ENCODE measurements at places on chromosomes 5 and 9.

- DNase-seq, result no peak
These were observed 547.4 kb downstream of the TLE1 start for GRCh38 chr9:81141961-81142360.

GRCh38 chr5:39225405-39226099, 6.2 kb upstream of the FYB1 start:
- no peak for DNase-seq

- no peak for DNase-seq
These were observed 1.6 kb downstream of the IRX4 start for GRCh38 chr5:1881098-1881572.

GRCh38 chr5:4043135-4043534, 447.5 kb downstream of the IRX1 start:
- no peak for DNase-seq

- DNase-seq, result no peak
These were observed 342.8 kb downstream of the EBF1 start for GRCh38 chr5:158756871-158757270.

GRCh38 chr9:126531035-126531571, 82.6 kb upstream of the LMX1B start:
- DNase-seq, result no peak

DNA sequence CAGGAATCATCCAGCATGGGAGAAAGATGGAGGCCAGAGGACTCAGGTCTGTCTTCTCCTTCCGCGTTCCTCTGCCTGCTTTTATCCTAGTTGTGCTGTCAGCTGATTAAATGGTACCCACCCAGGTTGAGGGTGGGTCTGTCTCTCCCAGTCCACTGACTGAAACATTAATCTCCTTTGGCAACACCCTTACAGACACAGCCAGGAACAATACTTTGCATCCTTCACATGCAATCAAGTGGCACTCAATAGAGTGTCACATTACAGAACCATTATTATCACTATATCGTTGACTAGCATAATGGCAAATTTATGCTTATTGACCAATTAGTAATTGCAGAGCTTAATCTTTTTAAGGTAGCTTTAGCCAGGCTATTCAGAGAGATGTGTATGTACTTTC, 64.8 kb downstream of the UNC13B start:
- DNase-seq, result no peak

GRCh38 chr5:10049858-10050455, 199.7 kb downstream of the ATPSCKMT start:
- no peak for DNase-seq

- DNase-seq, result no peak
These were observed 45.4 kb downstream of the TMEM252 start for GRCh38 chr9:68495247-68495646.

DNA sequence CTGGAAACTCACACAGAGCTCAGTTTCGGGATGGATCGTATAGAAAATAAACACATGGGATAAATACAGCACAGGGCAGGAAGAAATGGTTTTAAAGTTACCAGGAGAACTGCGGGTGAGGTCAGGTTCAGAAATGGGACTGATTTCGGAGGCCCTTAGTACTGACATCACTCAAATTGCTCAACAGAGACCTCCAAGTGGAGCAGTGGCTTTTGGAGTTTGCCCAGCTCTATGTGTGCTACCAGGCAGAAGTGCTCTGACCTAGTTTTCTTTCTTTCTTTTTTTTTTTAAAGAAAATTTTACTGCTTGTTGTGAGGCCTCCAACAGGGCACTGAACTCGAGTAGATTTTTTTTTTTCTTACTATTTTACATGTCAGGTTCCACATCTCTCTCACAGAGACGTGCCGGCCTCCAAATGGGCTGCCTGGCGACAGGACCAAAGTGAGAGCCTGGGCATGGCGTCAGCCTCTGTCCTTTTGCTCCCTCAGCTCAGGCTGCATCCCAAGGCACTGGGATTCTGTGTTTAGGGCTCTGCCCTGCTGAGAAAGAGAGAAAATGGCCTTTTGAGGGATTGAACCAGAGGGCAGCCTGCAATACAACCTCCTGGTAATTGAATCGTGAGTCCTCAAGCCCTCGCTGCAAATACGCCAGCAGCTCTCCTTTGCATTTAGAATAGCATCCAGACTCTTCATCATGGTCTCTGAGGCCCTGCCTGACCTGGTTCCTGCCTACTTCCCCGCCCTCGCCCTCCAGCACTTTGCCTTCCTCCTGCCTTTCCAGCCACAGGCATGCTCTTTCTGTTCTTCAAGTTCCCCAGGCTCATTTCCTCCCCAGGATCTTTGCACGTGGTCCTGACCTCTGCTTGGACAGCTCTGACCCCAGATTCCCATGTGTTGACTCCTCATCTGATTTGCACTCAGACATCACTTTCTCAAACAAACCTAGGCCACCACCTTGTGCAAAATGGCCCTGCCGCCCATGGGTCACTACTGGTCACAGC, 173.5 kb downstream of the FGF1 start:
- DNase-seq, result no peak

GRCh38 chr5:153598099-153598498, 107.6 kb downstream of the GRIA1 start:
- no peak for DNase-seq

DNA sequence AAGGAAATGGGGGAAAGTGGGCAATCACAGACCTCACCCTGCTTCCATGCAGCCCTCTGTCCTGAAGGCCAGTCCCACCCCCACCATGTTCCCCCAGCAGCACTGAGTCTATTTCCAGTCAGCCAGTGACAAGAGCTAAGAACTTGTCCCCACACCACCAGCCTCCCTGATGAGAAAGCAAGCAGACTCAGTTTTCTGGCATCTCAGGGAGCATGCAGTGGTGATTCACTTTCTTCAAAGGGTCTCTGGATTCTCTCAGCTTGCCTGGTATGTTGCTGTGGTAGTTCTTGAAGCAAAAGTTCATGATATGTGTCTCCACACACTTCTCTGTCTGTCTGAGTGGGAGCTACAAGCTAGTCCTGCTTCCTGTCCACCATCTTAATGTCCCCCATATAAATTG, 799.9 kb upstream of the TYRP1 start:
- no peak for DNase-seq

Measured in pancreas (tissue), 10 donors.